ENCODE measurements at places on chromosomes 7 and 10. TPM values are rescaled to one million over a fixed set of nuclear protein-coding genes. Genes with fewer than 3 reads are reported as not detected.

DNA sequence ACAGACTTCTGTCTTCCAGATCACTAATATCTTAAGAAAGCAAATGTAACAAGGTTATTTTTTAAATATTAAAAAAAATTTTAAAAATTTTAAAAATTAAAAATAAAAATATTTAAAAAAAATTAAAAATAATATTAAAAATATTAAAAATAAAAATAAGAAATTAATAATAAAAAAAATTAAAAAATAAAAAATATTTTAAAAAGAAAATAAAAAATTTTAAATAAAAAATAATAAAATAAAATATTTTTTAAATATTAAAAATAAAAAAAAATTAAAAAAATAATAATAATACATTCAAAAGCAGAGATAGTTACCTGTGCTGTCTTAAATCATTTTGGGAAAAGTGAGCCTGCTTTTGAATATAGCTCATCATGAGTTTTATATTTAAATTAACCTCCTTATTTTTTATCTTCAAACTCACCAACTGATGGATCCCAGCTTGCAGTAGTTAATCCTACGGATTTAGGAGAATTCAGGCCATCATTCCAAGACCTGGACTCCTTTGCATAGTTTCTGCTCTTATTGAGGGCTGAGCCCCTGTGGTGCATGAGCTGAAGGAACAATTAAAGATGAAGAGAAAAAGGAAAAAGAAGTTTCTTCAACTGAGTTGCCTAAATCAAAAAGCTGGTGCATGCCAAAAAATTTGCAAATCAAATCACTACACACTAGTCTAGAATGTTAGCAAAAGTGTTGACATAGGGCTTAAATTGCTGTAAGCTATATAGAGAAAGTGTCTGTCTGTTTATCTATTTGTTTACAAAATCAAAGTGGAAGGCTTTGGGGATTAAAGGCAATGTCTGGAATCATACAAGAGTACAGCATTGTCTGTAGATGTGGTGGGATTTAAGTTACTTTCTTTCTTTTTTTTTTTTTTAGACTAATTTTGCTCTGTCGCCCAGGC lies 50.5 kb upstream of the ZNF438 start:
- DNase-seq, result no peak

CCDC3 gene
- total RNA-seq, result 53.7 TPM

SLC13A1 gene
- not detected for total RNA-seq

BZW2 gene
- 33.0 TPM for total RNA-seq

UPK3BL2 gene
- 35.0 TPM for total RNA-seq

ZP3 gene
- total RNA-seq, result 0.90 TPM

NCF1 gene
- 2.5 TPM for total RNA-seq

GPR26 gene
- total RNA-seq, result 13.7 TPM

FASTK gene
- total RNA-seq, result 105 TPM
